K562 (cell line): ENCODE measurements at places on chromosomes 2 and 18.
A peak's percentile ranks its signal among the peaks of the same experiment; 100 is the strongest.

GRCh38 chr2:156465573-156465972, 29.4 kb downstream of the GPD2 start:
- DNase-seq: no peak

- DNase-seq: no peak
Measured at GRCh38 chr2:154713675-154714074, 15.2 kb downstream of the KCNJ3 start.

DNA sequence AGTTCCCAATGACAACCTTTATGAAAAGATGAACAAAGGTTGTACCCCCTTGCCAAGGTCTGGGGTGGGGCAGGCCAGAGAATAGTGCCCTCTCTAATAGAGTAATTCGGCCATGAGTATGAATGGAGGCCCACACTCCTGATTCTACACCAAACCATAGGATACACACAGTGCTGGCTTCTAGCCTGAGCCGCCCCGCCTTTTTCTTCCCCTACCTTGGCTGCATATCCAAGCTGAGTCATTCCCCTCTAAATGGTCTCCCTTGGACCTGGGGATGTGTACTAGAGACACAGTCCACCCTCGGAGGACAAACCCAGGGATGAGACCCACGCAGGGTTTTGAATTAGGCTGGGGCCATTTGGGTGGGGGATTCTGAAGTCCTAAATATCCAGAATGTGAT, 107.2 kb upstream of the CAPN13 start:
- DNase-seq: no peak

DNA sequence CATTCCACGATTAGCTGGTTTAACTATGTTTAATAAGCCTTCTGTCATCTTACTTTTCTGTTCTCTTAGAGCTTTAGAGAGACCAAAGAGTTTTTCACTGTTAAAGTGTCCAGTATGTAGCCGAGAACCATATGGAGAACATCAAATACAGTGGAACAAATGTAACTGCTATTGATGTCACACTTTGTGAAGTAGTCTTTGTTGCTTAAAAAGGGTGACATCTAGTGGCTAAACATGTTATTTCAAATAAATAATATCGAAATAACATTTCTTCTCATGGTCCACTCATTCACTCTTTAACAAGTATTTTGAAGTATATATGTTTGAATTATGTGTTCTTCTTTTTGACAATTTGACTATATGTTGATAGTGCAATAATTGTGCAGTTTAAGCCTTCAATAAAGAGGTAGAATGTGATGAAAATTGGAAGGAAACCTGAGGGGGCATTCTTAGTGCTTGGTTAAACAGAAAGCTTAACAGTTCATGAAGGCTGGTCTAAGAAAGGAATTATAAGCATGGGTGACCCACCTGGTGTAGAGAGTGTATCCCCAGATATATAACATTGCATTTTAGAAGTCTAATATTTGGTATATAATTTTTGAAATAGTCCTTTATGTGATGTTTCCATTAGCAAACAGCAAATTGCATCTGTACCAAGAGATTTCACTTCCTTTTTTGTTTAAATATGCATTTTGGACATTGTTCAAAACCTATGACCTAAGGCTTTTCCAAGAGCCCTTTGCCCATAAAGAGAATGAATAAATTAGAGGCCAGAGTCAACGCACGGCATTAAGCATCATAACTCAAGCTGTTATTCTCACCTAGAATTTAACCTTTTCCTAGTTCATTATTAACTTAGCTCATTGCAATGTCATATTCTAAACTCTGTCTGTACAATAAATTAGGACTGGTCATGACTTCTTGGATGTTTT, 112.1 kb downstream of the KYNU start:
- DNase-seq: peak; percentile 7

GRCh38 chr2:12500899-12501298, 215.8 kb upstream of the TRIB2 start:
- DNase-seq: no peak

DNA sequence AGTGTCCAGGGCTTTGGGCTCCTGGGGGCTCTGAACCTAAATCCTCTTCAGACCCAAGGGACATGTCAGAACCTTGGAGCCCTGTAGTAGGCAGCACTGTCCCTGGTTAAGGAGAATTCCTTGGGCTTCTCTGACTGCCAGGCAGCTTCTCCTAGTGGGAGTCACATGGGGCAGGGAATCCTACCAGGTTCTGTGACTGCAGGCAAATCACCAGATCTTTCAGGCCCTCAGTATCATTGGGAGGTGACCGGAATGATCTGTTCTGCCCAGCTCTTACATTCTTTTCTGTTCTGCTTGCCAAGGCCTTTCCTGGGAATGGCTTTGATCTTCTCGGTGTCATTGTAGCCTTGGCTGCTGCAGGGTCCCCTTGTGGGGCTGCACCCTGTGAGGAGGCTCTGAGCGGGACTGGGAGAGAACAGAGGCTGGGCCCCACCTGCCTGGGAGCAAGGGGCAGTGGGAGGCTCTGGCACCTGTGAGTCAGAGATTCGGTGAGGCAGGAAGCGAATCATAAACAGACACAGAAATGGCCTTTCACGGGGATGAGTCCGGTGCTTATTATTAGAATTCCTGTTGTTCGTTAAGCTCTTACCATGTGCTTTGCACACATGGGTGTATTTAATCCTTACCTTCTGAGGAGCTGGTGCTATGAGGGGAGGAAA, 14.1 kb downstream of the CEP68 start:
- DNase-seq: no peak

DNA sequence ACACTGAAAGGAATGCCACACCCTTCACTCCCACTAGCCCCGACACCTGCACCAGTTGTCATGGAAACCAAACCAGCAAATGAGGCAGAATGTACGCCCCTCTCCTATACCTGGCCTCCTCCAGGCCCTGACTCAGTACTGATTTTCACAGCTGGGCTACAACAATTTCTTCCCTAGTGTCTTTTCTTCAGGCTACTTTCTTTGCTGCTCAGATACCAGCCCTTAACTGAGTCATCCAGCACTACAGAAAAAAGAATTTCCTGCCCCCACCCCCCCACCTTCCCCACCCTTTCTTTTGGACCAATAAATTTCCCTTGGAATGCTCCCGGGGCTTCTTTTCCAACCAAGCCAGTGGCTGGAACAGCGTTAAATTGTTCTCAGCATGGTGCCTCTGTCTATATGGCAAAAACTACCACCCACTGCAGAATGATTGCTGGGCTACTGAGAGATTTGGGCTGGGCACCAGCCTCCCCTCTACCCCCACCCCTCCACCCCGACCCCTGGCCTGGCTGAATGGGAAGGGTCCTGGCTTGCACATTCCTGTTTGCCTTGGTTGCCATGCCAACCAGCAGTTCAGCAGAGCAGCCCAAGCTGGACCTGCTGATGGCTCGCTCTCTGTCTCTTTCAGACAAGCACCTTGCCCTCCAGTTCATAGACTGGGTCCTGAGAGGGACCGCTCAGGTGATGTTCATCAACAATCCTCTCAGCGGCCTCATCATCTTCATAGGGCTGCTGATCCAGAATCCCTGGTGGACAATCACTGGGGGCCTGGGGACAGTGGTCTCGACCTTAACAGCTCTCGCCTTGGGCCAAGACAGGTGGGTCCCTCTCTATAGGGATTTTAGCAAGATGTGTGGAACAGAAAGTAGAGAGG, 11.3 kb downstream of the SLC14A2 start:
- no peak for DNase-seq

GRCh38 chr2:73503992-73504570, 118.4 kb downstream of the ALMS1 start:
- peak; percentile 23 for DNase-seq

DNA sequence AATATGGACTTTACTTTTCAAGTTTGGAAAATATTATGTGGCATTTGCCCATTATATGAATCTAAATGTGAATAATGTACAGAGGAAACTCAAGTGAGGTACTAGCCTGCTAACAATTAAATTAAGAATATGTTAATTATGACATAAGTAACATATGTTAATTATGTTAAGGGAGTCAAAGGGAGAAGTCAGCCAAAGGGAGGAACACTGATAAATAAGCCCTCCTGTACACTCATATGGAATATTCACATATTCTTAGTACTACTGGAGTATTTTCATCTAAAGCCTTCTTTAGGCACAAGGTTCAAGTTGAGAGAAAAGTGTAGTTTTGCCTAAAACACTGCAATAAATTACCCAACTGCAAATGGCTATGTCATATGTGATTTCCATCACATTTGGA, 30.1 kb downstream of the ITGB6 start:
- DNase-seq: no peak

DNA sequence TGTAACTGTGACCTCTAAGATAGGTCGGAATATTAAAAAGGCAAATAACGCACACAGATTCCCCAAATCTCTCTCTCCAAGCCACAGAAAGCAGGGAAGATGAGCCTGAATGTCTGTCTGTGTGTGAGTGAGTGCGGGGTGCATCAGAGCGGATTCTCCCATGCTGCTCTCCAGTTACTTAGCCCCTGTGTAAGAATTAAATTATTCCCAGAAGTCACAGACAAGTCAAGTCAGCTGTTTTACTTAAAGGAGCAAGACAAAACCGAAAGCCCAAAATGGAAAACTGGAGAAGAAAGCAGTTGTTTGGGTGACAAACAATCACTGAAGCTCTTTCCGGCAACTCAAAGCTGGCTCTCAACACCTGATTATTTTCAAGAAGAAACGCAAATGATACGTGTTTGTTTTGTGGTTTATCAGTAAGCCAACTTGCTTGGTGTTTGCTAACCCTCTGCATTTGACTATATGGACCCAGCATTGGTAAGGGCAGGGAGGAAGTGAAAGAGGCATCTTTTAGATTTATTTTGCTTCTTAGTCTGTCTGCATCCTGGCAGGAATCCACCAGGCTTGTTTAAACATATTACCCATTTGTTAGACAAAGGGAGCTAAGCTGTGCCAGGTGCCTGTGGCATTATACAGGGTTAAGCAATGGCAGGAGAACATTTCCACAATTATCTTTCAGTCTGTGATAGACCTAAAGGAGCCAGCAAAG, 121.5 kb upstream of the CREB1 start:
- DNase-seq: no peak

GRCh38 chr2:43676322-43677050, at the start of gene C1GALT1C1L:
Gene C1GALT1C1L, minus strand, starts transcription at chr2:43676429. Its CDS starts 107 bp downstream, at chr2:43676322.
- peak; percentile 62 for DNase-seq

DNA sequence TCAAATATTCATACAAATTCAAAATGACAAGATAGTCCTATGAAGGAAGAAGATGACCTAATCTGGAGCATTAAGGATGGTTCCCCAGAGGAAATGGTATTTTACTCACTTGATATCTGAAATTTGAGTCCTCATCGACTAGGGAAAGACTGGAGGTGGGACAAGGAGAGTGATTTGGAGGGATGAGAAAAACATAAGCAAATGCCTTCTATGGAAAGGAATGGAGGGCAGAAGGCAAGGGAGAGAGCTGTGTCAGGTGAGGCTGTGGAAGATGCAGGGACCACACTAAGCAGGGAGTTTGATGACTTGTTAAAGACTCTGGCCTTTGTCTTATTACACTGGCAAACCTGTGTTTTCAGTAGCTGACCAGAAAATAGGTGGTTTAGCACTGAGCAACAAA, 38.4 kb downstream of the CALCRL start:
- DNase-seq: no peak
